ENCODE measurements at places on chromosomes 7 and 10.
A peak's percentile ranks its signal among the peaks of the same experiment; 100 is the strongest.

GRCh38 chr10:43421201-43421507 lies 12.2 kb upstream of the HNRNPF start:
- DNase-seq, result no peak

DNA sequence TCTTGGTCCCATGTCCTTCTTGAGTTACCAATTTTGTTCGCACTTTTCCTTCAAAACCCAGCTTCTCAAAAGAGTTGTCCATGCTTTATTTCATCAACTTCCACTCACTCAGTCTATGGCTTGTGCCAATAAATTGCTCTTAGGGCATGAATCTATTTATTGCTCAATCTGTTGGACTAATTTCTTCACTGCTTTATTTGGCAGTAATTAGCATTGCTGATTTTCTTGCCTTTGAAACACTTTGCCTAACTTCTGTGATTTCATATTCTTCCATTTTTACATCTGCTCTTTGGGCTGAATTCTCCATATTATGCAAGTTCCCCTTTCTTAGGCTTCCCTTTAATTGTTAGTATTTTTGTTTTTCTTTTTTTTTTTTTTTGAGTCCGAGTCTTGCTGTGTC lies 16.8 kb downstream of the DLD start:
- no peak for DNase-seq

- DNase-seq, result no peak
Observed at GRCh38 chr10:125482637-125483036, 200.3 kb downstream of the TEX36 start.

DNA sequence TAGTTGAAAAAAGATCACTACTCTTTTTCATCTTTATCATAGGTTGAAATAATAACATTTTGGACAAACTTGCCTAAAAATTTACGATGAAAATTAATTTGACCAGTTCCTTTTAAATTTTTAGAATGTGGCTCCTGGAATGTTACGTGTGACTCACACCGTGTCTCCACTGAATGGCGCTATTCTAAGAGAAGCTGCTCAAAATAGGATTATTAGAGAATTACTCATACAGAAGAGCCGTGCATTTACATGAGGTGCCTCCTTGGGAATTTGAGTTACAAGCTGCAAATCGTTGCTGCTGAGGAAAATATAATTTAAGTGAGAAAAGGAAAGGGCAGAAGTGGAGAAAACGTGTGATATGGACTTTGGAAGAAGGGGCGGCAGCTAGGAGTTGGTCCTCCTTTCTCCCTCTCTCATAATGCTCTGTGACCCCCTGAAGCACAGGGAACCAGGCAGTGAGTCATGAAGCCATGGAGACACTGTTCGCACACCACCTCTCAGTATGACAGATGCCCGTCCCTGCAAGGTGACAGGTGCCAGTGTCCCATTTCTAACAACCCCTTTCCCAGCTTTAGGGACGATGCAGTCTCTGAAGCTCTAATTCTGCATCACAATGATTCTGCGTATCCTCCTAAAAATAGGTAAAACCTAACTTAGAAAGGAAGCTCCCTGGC lies 323.2 kb upstream of the COBL start:
- no peak for DNase-seq

DNA sequence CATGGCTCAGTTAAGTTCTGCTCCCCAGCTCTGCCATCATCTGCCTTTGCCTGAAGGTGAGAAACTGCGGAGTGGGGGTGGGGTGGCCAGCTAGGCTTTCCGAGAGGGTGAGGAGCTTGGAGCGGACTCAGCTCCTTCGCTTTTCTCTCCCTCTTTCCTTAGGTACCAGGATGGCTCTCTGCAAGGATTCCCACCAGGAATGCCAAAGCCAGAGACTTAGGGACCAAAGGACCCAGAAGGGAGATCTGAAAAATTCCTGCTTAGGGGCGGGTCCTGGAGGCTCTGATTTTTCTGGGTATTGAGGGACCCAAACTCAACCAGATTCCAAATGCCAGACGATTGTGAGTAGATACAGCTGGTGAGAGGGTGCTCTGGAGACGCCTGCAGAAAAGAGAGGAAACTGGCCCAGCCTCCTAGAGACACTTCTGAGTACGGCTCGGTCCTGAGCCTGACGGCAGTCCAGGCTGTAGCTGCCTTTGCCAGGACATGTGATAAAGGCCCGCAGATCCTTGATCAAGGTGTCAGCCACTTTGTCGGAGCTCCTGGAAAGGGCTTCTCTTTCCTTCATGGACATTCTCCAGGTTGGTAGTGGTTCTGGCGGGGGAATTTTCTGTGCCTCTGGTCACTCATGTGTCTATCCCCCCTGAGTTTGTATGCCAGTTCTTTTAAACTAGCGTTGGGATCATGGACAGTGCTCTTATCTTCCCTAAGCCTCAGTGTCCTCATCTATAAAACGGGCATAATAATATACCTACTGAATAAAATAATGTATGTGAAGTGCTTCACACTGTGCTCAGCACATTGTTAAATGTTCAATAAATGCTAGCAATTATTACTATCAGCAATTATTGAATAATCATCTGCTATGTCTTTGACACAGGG lies 42.5 kb upstream of the BTRC start:
- peak; percentile 74 for DNase-seq
